ENCODE measurements at places on chromosomes 1 and 21.

DNA sequence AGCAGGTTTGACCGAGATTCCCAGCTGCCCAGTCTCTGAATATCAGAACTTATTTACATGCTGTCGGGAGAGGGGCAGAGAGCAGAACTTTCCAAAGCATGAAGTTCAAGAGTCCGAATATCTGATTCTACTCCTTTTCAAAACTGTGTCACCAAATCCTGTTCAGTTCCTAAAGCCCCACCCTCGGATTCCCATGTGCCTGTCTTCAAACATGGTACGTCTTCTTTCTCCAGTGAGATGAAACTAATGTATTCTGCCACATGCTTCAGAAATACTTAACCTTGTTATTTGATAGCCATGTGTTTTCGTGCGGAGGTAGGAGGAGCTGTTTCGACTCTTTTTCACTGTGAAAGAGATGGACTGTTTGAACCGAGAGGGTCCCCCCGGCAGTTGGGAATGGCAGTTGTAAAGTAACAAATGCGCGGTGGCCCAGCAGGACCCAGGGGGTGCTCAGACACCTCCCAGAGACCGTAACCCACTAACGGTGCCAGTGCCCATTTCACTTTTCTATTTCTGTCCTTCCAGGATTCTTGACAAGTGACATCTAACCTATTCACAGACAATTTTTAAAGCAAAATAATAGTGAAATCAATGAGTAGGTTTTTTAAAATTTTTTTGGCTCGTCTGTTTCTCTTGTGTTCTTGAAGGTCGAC, 67.2 kb downstream of the ZBTB18 start:
- no peak overlapping the region for H3K4me3 ChIP-seq
- DNase-seq, result no peak
- H3K36me3 ChIP-seq, result no peaks in the 10 kb centered on the region
- H3K4me1 ChIP-seq, result no peaks in the 10 kb centered on the region

GRCh38 chr1:58432851-58433668, 113.5 kb downstream of the OMA1 start:
- H3K36me3 ChIP-seq, result no peaks in the 10 kb centered on the region
- no peak overlapping the region for H3K4me3 ChIP-seq
- DNase-seq, result no peak
- H3K27ac ChIP-seq, result no peak overlapping the region

GRCh38 chr1:175504875-175505555, 238.4 kb downstream of the TNR start:
- no peak overlapping the region for H3K27ac ChIP-seq
- H3K4me3 ChIP-seq, result no peak overlapping the region
- H3K27me3 ChIP-seq, result no peaks in the 10 kb centered on the region
- H3K4me1 ChIP-seq, result no peaks in the 10 kb centered on the region

DNA sequence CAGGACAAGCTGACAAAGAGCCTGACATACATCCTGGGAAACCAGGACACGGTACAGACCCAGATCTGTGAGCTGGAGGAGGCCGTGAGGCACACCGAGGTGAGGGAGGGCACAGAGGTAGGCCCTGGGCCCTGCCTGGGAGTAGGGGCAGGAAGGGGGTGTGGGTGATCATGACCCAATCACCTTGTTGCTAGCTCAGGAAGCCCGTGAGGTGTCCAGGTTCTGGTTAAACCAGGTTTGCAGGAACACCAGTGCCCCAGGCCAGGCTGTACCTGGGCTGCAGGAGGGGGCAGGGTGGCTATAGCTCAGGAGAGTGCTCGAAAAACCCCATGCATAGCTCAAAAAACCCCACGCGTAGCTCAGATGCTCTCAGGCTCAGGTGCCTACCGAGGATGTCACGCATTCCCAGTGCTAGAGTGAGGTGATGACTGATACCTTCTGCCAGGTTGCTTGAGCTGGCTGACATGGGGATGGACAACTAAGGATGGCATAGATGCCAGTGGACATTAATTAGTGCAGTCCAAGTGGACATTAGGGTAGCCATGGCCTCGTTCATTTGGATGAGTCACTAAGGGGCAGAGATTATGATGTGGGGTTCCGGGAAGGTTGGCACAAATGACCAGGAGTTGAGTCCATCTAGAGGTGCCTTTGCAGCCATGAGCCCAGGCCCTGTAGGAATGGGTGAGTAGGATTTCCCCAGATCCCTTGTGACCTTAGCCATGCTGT, 3.7 kb downstream of the TRIM46 start:
- H3K27me3 ChIP-seq, result no peaks in the 10 kb centered on the region
- no peaks in the 10 kb centered on the region for H3K4me1 ChIP-seq
- H3K4me3 ChIP-seq, result peak overlapping the region; percentile 26
- no peaks in the 10 kb centered on the region for H3K36me3 ChIP-seq

DNA sequence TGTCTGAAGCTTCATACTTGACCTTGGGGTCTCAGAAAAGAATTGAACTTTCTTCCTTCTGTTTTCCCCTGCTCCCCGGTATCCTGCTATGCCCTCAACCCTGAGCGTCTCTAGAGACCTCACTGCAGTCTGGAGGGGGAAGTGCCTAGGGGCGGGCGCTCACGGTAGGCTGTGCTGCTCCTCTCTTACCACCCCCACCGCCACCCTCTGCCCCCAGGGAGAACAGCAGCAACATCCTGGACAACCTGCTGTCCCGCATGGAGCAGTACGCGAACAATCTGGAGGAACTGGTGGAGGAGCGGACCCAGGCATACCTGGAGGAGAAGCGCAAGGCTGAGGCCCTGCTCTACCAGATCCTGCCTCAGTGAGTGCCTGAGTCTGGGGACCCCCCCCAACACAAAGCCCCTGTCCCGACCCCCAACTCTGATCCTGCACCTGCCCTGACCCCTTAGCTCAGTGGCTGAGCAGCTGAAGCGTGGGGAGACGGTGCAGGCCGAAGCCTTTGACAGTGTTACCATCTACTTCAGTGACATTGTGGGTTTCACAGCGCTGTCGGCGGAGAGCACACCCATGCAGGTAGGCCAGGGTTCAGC, 10.3 kb downstream of the NPR1 start:
- no peaks in the 10 kb centered on the region for H3K27me3 ChIP-seq
- H3K36me3 ChIP-seq, result no peaks in the 10 kb centered on the region
- no peak for DNase-seq
- H3K4me3 ChIP-seq, result no peak overlapping the region

GRCh38 chr1:12085643-12086260, 22.6 kb downstream of the TNFRSF8 start:
- no peaks in the 10 kb centered on the region for H3K36me3 ChIP-seq
- no peaks in the 10 kb centered on the region for H3K27me3 ChIP-seq
- no peak for DNase-seq
- no peak overlapping the region for H3K27ac ChIP-seq
- H3K4me3 ChIP-seq, result no peak overlapping the region

DNA sequence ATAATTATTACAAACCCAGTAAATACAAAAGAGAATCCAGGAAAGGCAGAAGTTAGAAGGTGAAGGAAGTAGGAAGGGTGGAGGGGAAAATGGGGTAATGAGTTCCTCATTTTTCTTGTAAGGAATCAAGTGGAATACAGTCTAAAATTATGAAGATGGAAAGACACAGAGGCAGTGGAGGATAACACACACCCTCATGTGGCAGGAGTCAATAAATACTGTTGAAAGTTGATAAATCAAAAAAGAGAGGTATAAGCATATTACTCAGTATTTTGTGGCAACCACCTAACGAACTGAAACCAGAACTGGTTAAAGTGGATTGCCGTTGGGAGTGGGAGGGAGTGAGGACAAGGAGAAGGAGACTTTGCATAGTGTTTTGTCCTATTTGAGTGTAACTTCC, 78.6 kb upstream of the SLC44A3 start:
- peaks cover 6% of the 10 kb centered on the region for H3K4me1 ChIP-seq
- H3K27me3 ChIP-seq, result no peaks in the 10 kb centered on the region
- H3K4me3 ChIP-seq, result no peak overlapping the region
- H3K27ac ChIP-seq, result no peak overlapping the region
- no peaks in the 10 kb centered on the region for H3K36me3 ChIP-seq
- no peak for DNase-seq

DNA sequence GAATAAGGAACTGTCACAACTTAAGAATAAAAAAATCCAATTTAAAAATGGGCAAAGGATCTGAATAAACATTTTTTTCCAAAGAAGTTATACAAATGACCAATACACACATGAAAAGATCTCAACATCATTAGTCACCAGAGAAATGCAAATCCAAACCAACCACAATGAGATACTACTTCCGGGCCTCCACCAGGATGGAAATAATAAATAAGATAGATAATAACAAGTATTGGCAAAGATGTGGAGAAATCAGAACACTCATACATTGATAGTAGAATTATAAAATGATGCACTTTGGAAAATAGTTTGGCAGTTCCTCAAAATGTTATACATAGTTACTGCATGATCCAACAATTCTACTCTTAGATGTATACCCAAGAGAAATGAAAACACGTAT, 18.7 kb downstream of the ZSWIM5 start:
- no peaks in the 10 kb centered on the region for H3K4me1 ChIP-seq
- H3K27ac ChIP-seq, result no peak overlapping the region
- H3K36me3 ChIP-seq, result no peaks in the 10 kb centered on the region
- no peak for DNase-seq

DNA sequence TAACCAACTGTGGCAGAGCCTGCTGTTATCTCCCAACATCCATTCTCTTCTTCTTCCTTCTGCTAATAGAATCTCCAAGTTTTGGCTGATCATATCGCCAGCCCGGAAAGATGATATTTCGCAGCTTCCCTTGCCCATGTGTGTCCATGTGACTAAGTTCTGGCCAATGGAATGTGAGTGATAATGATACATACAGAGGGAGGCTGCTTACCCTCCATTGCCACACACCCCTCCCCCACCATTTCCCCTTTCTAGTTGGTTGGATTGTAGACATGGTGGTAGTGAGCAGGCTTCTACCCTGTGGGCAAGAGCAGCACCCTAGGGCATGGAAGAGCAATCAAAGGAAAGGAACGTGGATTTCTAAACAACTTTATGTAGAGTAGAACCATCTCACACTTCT, 48.8 kb downstream of the SLC9C2 start:
- H3K27me3 ChIP-seq, result no peaks in the 10 kb centered on the region
- no peak overlapping the region for H3K27ac ChIP-seq
- no peaks in the 10 kb centered on the region for H3K4me1 ChIP-seq
- no peak overlapping the region for H3K4me3 ChIP-seq
- no peaks in the 10 kb centered on the region for H3K36me3 ChIP-seq

DNA sequence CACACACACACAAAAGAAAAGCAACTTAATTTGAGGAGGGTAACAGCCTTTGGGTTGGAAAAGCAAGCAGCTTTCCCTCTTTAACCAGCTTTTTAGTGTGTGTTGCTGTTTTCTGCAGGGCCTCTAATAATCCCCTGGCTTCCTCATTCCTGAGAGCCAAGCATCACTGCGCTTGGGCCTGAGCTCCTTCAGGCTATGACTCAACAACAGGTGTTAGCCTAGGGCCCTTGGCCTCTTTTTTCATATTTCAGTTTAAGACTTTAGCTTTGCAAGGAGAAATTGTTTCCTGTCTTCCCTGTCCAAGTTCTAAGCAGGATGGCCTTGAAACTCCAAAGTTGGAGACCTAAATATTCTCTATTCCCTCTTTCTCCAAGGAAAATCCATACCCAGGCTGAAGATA, 26.2 kb upstream of the SNX27 start:
- no peaks in the 10 kb centered on the region for H3K4me1 ChIP-seq
- H3K4me3 ChIP-seq, result no peak overlapping the region
- DNase-seq, result no peak
- no peaks in the 10 kb centered on the region for H3K36me3 ChIP-seq
- H3K27me3 ChIP-seq, result no peaks in the 10 kb centered on the region

GRCh38 chr1:74571891-74572290, 59.5 kb upstream of the LRRC53 start:
- no peak overlapping the region for H3K27ac ChIP-seq
- DNase-seq, result no peak
- no peak overlapping the region for H3K4me3 ChIP-seq
- H3K27me3 ChIP-seq, result no peaks in the 10 kb centered on the region

DNA sequence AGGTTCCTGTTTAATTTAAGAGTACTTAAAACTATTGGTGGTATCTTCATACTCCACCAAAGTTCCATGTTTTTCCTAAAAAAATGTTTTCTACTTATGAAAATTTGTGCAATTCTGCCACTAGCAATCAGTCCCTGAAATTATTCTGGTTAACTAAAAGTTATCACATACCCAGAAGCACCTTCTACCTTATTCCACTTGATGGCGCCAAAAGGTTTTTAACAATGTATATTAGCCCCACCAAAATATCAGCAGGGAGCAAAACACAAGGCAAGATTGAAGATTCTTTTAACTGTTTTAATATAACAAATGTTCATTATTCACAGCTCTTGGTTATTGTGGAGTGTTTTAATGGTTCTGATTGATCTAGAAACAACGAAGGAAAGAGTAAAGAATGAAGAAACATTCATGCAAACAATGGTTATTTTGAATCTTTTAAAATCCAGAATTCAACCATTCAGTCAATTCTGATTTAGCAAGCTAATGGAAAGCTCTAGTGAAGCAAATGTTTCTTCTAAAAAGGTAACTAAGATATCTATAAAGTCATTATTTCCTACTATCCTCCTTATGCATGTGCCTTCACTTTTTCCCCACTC, 67.2 kb downstream of the TTLL7 start:
- H3K4me3 ChIP-seq, result no peak overlapping the region
- H3K27me3 ChIP-seq, result no peaks in the 10 kb centered on the region
- H3K36me3 ChIP-seq, result no peaks in the 10 kb centered on the region

- H3K36me3 ChIP-seq, result no peaks in the 10 kb centered on the region
- no peak overlapping the region for H3K27ac ChIP-seq
Measured at GRCh38 chr1:229254910-229255541, 15.9 kb upstream of the RAB4A start.

- H3K36me3 ChIP-seq, result no peaks in the 10 kb centered on the region
- no peak for DNase-seq
- H3K27ac ChIP-seq, result no peak overlapping the region
- no peaks in the 10 kb centered on the region for H3K27me3 ChIP-seq
- no peaks in the 10 kb centered on the region for H3K4me1 ChIP-seq
Measured at GRCh38 chr1:14567056-14567455, 31.4 kb upstream of the KAZN start.

DNA sequence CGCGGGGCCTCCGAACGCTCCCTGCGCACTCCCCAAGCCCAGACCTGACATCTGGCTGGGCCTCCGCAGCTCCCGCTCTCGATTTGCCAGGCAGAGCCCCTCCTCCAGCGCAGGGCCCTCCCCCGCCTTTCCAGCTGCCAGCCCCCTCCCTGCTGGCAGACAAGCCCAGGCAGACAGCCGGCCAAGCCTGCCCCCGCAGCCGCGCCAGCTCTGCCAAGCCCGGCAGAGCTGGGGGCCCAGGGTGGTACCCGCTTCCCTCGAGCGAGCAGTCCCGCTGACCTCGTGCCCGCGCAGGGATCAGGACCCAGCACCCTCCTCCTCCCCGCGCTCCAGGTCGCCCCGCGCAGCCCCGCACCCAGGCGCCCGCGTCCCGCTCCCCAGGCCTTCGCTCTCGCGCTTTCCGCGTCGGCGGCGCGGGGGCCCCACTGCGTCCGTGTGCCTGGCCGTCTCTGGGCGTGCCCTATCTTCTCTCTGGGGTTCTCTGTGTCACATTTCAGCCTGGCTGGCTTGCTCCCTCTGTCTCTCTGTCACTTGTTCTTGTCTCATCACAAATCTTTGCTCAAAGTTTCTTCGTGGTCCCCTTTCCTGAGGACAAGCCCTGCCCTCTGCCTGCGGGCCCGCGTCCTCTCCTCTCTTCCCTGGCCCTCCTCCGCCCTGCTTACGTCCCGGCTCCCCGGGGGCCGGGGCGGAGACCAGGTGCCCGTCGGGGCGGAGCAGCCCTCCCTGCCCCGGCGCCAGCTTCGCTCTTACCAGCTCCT, 580 bp downstream of the INKA2 start:
- H3K36me3 ChIP-seq, result no peaks in the 10 kb centered on the region
- peak overlapping the region; percentile 69 for H3K4me3 ChIP-seq
- H3K4me1 ChIP-seq, result peaks cover 9% of the 10 kb centered on the region
- peak; percentile 66 for DNase-seq

GRCh38 chr1:240004086-240004749, 87.5 kb upstream of the FMN2 start:
- peaks cover 19% of the 10 kb centered on the region for H3K27me3 ChIP-seq
- H3K36me3 ChIP-seq, result no peaks in the 10 kb centered on the region
- no peak overlapping the region for H3K4me3 ChIP-seq
- no peak for DNase-seq
- H3K27ac ChIP-seq, result no peak overlapping the region
